ENCODE measurements at places on chromosomes 7 and 10. TPM values are rescaled to one million over a fixed set of nuclear protein-coding genes. Genes with fewer than 3 reads are reported as not detected.
A peak's percentile ranks its signal among the peaks of the same experiment; 100 is the strongest.

- no peak for DNase-seq
Measured at GRCh38 chr7:99639267-99639666, 22.5 kb downstream of the ZSCAN25 start.

DNA sequence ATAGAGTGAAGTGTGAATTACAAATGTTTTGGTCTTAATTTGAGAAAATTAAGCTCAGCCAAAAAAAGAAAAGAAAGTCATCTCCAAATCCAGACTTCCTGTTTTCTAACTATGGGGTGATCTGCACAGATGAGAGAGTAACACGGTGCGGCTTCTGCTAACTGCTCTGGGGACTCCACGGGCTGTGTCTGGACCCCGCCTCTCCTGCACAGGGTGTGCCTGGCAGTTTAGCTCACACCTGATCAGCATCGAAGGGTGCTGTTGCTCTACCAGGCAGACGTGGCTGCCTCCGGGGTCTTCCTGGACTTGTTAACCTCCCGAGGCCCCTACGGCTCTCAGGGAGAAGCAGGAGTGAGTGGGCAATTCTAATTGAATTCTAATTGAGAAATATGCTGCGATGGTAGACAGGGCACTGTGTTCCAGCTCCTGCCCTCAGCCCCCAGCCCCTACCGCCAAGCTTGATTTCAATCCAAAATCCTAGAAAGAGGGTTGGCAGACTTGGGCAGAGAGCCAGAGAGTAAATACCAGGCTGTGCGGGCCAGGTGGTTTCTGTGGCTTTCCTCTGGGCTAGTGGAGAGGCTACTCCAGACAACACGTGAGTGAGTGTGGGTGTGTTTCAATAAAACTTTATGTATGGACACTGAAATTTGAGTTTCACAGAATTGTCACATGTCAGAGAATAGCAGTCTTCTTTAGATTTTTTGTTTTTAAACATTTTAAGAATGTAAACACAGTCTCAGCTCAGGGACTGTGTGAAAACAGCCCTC is 13.4 kb downstream of the SHH start:
- DNase-seq = no peak

- no peak for DNase-seq
Measured at GRCh38 chr10:3066317-3067117, 831 bp upstream of the PFKP start.

GRCh38 chr7:157445246-157445955 is 108.6 kb downstream of the DNAJB6 start:
- no peak for DNase-seq

Gene FGFR2
- not detected for total RNA-seq

DNA sequence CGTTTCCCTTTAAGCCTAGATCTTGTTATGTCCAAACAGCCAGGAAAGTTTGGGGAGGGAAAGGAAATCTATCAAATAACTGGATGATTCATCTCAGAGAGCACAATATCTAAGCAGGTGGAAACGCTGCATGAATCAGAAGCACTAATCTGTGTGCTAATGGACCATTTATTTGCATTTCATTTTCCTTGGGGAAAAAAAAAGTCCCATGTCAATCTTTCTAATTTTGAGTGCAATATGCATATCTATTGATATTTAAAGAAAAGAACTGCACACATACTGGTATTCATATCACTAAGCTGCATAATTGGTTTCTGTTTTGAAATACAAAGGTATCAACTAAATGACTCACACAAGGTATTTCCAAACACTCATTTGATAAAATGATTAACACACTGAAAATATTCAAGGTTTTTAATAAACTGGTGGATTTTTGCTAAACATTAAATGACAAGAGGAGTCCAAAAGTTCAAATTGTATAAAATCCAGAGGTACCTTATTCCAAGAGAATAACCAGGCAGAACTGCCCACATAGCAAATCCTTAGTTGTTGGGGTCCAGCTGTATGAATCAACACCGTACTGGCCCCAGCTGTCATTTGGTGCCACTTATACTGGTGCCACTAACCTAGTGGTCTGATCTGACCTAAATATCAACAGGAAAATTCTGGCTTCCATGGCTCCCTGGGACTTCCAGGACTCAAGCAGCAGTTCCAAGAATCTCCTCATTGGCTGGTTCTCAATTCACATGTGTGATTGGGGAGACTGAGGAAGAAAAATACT is 122.2 kb upstream of the SP4 start:
- no peak for DNase-seq

DNA sequence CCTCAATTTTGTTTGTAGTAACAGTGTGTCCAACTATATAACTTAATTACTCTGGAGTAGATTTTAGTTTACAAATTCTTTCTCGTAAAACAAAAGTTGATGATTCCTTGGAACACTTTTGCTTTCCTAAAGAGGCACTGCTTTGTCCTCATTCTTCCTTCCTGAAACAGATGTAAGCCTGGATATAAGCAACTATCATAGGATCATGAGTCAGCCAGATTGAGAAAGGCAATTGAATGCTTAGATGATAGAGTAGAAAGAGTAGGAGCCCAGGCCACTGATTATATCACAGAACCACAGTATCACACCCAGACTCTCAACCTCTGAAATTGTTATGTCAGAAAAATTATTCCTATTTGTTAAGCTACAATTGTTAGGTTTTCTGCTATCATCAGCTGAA is 69.9 kb downstream of the TMEM106B start:
- DNase-seq = no peak

GRCh38 chr7:92131764-92132330 is 2.4 kb downstream of the CYP51A1 start:
- DNase-seq = no peak

Gene GPC2
- total RNA-seq = 3.7 TPM

Gene ADRB1
- total RNA-seq = 0.40 TPM

Gene C10orf53
- not detected for total RNA-seq

DNA sequence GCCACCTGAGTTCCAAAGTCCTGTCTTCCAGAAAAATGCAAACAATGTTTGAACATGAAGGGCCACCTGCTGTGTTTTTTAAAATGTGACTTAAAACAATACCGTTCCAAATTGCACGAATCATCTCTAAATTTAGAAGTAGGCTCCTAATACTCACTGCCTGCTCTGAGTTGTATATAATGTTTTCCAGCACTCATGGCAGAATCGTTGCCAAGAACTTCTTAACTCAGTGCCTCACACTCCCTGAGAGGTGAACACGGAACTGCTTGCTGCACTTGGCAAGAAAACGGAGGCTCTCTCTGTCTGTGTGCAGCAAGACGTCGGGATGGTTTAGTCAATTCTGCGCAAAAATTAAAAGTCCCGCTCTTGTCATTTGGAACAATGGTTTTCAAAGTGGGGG is 757.3 kb upstream of the AUTS2 start:
- no peak for DNase-seq

DNA sequence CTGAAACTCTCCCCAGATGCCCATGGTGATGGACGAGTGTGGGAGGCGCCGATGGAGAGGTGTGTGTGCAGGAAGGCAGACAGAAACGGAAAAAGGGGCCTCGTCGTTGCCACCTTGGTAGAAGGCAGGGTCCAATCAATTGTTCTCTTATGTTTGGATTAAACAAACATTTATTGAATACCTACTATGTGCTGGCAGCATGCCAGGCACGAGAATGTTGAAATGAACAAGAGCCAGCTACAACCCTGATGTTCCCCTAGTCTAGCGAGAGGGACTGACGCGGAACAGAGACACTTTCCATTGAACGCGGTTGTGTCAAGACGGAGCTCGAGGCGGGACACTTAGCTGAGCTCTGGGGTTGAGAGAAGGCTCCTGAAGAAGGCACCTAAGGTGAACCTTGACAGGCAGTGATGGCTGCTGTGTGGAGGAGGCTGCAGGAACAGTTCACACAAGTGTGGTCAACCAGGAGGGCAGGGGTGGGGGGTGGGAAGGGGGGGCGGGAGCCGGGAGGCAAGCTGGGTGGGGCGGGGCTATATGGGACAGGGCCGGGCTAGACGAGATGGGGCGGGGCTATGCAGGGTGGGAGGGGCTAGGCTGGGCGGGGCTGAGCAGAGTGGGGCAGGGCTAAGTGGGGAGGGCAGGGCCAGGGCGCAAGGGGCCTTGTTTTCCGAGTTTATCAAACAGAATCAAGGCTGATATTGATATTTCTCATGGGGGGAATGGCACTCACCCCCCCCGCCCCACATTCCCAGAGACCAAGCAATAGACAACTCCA is 181.0 kb downstream of the GATA3 start:
- DNase-seq = no peak

Gene MEOX2
- not detected for total RNA-seq

- peak; percentile 53 for DNase-seq
Measured at GRCh38 chr7:142485617-142486226, 227.9 kb upstream of the PRSS58 start.

Gene LRRC18
- total RNA-seq = not detected

DNA sequence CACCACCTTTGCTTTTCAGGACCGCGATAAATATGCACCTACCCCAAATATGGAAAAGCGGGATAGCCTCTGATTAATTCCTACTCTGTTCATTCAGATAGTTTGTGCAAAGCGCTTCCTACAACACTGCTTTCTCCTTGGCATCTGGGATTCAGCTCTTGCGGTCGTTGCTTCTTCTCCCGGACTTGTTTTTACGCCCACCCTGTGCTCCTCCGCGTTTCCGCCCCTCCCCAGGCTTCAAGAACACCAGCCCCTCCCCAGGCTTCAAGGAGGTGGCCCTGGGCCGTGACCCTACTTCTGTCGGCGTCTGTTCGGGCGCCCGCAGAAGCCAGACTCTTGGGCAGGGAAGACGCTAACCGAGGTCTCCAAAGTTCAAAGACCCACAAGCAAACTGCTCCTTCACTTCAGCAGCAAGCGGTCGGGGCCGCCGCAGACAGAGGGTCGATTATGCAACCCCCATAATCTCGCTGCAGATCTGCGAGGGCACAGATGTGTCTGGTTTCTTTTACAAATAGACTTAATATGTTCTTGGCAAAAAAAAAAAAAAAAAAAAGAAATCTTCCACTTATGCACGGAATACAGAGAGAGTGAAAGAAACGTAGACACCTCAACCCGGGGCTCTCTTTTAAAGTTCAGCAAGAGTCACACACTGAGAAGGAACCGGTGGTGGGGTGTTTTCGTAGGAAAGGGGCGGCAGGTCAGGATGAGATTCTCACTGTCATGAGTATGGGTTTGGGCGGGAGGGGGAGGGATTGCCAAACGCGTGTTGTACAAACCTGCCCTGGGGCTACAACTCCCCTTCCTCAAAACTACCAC is 1.9 kb downstream of the DLX5 start:
- no peak for DNase-seq

Gene SPAM1
- total RNA-seq = not detected

DNA sequence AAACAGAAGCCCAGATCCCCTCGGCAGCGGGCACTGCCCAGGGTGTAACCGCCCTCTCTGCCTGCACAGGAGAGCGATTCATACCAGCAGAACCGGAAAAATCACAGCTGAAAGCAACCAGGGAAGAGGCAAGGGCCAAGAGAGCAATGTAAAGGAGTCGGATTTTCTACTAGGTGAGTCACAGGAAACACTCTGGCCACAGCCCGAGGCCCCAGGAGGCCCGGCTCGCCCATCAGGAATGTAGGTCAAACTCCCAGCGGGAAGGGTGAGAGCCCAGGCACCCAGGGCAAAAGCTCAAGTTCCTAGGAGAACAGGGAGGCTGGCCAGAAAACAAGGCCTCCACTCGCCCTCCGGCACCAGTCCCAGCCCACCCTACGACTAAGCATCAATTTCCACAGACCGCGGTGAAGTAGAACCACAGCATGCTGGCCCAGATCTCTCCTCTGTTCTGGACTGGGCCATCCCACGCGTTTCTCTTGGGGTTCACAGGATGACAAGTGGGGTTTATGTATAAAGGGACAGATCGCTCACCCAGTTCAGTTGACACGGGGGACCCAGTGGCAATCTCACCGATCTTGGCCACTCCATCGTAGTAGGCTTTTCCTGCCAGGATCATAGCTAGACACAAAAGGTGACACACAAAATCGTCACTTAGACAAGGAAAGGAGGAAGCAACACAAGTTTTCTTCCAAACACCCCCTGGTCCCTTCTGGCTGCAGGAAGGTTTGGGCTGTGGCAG is 46.2 kb downstream of the BAIAP2L1 start:
- no peak for DNase-seq

DNA sequence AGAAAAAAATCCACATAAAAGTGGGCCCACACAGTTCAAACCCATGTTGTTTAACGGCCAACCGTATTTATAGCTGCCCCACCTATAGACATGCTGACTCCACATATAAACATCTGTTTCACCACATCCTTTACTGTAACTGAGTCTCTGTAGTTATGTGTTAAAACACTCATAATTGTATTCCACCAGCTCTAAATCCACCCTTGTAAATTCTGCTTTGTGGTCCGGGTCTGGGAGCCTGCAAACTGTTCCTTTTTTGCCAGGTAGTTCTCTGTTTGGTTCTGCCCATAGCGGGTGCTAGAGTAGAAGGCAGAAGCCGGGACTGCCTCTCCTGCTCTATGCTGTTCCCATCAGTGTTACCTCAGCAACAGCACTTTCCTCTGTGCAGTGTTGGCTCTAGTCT is 20.2 kb upstream of the FHIP2A start:
- DNase-seq = peak; percentile 16

Gene PRF1
- total RNA-seq = 113 TPM

Gene AOC1
- total RNA-seq = not detected

- DNase-seq = peak; percentile 40
Measured at GRCh38 chr7:106915873-106916272, 50.8 kb downstream of the PIK3CG start.

DNA sequence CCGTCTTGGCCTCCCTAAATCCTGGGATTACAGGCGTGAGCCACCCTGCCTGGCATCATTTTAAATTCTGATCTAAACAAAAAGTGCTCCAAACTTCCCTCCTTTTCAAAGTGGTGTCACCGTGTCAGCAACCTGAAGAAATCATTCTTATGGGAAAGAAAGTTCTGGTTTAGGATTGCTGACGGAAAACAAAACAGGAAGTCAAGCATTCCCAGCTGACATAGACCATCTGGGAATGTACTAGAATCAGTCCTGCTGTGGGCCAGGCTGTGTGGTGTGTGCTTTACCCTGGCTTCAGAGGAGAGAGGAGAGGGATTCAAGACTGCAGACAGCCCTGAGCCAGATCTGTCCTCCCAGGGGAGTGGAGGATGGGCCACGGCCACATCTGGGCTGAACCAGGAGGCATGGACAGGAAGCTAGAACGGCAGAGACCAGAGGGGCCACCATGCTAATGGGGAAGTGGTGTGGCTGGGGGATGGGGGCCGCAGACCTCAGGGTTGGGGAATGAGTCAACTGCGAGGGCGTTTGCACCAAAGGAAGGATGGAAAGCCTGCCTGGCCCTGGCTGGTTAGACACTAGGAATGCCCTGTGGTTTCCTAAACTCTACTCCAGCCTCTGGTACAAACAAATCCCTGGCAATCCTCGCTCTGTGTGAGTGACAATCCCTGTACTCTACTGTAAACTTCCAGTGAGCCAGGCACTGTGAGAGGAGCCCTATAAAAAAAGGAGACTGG is 16.7 kb upstream of the CLIP2 start:
- DNase-seq = peak; percentile 58

DNA sequence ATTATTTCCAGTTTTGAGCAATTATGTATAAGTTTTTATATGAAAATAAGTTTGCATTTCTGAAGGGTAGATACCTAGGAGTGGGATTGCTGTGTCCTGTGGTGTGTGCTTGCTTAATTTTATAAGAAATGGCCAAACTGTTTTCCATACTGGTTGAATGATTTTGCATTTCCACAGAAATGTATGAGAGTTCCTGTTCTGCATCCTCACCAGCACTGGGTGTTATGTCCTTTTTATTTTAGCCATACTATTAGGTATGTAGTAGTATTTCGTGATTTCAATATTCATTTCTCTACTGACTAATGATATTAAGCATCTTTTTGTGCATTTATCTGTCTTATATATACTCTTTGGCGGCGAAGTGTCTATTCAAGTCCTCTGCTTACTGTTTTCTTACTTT is 22.3 kb downstream of the CAPZA2 start:
- no peak for DNase-seq

All from activated CD8-positive, alpha-beta T cell treated with anti-CD3 and anti-CD28 coated beads for 36 hours (primary cell).